NCI-H2107 (cell line): ENCODE measurements at places on chromosomes 2 and 18.
A peak's percentile ranks its signal among the peaks of the same experiment; 100 is the strongest.

DNA sequence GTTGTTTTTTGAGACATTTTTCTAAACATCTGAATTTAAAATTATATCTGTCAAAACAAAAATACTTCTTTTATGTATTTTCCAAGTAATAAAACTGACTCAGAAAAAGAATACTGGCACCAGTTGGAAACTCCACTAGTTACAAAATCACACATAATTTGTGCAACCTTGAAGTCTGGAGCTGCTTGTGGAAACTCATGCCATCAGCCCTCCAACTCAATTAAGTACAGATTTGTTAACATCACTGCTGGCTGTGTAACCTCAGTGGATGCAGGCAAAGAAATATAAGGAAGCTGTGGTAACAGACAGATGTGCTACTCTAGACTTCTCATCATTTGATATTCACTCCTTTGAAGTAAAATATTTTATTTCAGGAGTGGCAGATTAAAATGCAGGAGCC lies 30.0 kb upstream of the RAPH1 start:
- no peak for DNase-seq

DNA sequence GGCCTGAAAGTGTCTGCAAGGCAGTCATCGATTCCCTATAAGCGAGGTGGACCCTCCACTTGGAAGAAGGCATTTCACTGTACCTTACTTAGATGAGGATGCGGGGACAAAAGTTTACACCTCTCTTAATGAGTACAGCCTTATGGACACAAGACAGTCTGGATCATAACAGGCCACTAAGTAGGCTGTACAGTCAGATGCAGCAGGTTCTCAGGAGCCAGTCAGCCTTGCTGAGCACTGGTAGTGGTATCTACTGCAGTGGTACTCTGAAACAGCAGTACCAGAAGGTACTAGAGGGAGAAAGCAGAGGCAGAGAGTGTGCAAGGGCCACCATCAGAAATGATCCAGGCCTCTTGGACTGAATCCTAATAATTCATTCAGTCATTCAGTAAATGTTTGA lies 77.6 kb downstream of the KCMF1 start:
- no peak for DNase-seq

- no peak for DNase-seq
Observed at GRCh38 chr2:172173174-172173706, 70.5 kb upstream of the DLX2 start.

DNA sequence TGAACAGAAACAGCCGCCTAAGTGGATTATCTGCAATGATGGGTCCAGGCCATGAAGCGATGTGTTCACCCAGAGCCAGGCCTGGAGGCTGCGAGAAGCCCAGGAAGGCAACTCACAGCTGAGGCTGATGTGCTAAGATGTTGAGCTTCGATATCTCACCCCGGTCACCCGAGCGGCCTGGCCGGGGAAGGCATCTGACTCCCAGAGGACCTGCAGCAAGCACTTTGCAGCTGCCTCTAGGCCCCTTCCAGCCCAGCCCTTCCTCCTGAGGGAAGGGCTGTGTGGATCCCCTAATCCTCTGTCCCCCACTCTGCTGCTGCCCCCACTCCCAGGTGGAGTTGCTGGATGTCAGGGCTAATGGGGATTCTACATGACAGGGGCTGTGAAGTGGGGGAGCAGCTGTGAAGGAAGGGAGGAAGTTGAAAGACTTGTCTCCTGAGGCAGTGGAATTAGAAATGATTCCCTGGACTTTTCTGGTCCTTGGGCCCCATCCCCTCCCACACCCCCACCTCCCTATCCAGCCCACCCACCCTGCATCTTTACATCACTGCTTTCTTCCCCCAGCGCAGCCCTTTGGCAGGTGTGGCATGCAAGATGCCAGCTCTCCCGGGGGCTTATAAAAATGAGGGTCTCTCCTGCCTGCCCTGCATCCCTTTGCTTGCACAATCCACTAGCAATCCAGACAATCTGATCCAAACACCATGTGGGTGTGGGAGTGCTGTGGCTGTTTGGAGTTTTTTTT lies 4.3 kb downstream of the ATP6V1B1 start:
- DNase-seq, result no peak

DNA sequence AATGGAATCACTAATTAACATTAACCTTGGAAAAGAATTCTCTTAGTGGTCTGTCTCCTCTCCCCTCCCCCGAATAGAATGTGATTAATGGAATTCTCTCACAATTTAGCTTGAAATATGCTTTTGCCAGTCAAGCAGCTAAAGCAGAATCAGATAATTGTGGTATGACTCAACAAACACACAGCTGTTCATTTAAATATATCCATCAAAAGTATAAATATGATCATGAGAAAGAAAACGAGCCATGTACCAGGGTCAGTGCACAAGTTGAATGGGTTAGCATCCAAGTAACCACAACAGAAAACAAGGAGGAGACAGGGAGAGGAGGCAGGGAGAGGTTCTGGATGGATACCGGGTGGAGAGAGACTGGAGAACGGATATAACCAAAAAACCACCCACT lies 66.9 kb downstream of the ACVR1 start:
- no peak for DNase-seq

DNA sequence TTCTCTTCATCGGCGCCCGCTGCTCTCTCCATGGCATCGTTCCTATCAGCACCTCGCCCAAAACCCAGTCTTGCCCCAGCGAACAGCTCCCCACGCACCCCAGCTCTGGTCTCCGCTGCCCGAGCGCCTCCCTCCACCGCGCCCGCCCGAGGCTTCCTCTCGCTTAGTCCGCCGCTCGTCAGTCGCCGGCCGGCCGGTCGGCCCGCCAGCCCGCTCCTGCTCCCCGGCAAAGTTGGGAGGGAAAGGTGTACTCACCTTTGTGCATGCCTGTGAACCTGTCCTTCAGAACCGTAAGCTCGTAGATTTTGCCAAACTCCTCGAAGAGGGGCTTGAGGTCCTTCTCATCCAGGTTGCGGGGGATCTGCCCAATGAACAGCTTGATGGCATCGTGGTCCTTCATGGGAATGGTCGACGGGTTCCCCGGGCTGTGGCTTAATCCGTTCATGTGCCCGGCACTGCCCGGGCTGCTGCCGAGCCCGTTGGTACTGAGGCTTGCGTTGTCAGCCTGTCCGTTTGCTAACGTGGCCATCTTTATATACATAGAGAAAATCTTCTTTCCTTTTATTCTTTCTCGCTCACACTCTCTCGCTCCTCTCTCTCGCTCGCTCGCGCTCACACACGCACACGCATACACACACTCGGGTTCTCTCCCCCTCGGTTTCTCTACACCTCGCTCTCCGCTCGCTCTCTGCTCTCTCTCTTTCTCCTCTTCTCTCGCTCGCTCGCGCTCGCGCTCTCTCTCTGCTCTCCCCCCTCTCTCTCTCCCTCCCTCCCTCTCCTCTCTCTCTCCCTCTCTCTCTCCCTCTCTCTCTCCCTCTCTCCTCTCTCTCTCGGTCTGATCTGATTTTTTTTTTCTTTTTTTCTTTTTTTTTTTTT lies at the start of gene CELF4:
Gene CELF4 (minus strand): TSS at position 698 of the 876 bp plus-strand sequence.
- peak; percentile 48 for DNase-seq

DNA sequence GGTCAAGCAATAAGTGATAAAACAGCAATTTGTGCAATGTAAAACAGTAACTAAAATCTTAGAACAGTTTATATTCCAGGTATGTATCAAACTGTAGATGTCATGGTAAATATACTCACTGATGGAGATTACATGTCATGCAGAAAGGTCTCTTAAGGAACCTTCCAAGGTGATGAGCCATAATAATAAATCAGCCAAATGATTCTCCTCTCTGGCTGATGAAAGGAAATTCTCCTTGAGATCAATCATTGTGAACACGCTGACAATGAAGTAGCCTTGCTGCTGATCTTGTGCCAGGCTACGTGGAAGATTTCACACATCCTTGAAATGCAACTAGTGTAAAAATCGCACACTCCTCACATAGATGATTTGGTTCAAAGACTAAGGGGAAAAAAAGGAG lies 392.5 kb upstream of the CDH7 start:
- no peak for DNase-seq

DNA sequence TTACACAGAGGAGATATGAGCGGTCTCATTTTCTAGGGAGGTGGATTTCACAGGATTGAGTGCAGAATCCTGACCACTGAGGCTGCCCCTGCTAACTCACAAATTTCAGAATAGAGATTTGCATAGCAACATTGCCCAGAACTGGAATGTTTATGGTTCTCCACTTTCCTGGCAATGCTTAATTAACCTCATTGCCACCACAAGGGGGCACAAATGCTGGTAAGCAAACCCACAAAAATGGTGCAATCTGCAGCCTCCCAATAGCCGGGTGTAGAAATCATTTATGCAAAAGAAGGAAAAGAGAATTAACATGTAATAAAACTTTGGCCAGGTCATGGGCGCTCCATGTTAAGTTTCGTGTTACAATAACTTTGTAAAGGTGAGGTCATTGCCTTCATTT lies 112.4 kb downstream of the CYRIA start:
- no peak for DNase-seq

- DNase-seq, result no peak
Observed at GRCh38 chr2:97766567-97766966, 53.2 kb downstream of the ZAP70 start.

DNA sequence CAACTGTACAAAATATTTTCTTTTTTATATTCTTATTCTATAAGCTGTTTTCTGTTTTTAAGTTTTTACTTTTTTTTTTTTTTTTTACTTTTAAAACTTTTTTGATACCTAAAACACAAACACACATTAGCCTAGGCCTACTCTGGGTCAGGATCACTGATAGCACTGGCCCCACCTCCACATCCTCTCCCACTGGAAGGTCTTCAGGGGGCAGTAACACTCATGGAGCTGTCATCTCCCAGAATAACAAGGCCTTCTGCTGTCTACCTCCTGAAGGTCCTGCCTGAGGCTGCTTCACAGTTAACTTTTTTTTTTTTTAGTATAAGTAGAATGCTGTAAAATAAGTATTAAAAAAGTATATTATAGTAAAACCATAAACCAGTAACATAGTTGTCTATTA lies 415.1 kb downstream of the PTPRM start:
- DNase-seq, result no peak

DNA sequence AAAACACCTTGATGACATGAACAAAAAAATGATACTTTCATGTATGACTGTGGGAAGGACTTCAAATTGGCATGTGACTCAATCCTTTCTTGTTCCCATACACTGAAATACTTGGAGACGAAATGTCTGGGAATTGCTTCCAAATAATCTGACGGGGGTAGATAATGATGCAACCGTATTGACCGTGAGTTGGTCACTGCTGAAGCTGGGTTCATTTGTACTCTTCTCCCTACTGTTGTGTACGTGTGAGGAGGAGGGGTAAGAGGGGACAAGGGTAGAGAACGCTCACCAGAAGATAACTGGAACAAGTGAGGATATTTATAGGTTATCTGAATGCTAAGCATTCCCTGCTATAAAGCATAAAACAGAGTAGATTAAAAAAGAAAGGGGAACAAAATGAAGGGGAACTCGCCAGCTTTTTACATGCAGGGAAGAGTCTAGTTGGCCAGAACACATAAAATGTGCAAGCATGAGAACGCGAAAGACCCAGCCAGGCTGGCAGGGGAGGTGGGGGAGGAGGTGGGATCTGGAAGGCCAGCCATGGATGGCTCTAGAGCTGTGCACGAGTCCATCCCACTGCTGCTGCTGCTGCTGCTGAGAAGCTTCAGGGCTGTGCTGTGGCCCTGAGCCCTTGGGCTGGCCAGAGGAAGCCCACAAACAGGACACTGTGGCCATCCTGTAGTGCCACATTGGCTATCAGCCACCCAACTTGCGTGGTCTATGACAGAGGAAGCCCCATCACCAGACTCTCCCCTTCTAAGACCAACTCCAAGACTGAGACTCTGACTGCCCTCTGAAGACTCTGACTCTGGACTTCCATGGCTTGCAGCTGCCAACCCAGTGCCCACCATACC lies 15.2 kb upstream of the CETN1 start:
- no peak for DNase-seq

DNA sequence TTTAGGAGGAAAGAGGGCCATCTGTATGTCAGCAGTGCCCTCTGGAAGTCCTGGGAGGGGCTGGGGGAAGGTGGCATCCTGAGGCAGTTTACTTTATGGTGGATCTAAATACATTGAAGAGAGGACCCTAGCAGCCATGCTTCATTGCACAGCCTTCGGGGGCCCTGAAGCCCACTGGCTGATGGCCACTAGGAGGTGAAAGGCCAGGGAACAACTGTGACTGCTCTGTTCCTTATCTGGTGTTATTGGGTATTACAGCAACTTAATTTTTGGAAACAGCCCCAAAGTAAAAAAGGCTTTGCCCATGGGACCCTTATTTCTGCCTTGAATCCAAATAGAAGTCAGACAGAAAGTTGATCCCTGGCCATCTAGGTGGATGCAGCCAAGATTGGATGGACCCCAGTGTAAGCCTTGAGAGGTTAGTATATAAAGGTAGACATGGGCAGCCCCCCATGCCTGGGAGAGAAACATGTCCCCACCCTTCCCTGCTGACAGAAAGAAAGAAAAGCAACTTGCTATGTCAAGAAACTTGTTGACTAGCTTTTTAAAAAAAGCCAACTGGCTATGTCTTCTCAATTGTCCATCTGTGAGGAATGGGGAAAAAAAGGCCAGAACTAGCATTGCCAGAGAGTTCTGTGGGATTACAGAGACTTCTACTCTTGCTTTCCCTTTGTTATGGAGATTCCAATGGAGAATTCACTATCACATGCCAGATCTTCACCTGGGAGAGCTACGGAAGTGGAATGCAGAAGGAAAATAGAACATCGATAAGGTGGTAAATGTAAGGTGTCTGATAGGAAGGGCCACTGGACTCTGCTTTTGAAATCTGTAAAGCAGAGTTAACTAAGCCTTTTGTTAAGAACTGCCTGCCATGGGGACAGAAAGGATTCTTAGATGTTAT lies 58.6 kb upstream of the OSR1 start:
- no peak for DNase-seq

GRCh38 chr2:27724191-27724590 lies 47.3 kb upstream of the MRPL33 start:
- DNase-seq, result no peak

DNA sequence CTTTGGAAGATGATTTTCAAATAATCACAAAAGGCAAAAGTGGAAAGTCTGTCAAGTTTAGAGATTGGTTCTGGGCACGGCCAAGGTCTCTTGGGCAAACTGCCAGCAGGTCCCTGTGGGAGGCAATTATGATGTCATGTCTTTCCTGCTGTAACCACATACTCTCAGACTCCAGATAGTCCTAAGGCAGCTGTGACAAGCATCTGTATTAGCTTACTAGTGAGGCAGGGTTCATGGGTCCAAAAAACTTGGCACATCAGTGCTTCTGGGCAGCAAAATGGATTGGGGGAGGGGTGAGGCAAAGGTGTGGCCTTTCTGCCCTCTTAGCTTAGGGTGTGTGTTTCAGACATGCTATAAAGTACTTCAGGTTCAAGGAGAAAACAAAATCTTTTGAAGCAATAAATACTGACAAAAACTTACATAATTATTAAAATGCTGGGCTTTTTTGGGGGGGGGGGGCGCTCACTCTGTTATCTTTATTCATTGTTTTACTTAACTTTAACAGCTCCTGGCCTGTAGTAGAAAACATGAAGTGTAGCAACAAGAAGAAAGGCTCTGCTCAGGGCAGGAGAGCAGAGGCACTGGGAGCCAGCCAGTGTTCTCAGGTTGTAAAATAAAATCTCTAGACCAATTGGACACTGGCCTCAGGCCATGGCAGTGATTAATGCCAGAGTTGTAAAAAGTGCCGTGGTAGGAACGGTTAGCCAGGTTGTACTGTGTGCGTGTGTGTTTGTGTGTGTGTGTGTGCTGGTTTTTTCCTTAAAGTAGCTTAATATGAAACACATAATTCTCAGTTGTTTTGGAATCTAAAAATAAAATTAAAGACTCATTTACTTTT lies 14.3 kb upstream of the TANC1 start:
- DNase-seq, result peak; percentile 81

GRCh38 chr2:179898873-179899272 lies 37.5 kb upstream of the ZNF385B start:
- no peak for DNase-seq
